ENCODE measurements at places on chromosomes 4 and X.

DNA sequence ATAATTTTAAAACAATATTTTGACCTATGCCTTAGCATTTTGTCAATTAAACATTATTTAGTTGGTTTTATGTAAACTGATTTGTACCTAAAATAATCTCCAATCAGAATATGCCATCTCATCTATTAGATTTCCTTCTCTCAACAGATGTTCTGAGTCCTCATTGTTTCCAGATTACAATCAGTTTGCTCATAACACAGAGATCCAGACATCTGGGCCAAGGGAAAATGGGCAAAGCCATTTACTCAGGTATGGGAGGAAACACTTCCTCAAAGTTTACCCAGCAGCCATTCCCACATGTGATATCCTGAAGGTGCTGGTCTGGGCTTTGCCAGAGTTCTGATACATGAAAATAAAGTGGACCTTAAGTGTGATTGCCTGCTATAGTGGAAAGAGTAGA lies 217.9 kb upstream of the GPC4 start:
- no peak for DNase-seq

GRCh38 chrX:105173071-105173470 lies 47.4 kb downstream of the TEX13A start:
- no peak for DNase-seq

GRCh38 chr4:38519666-38520065 lies 144.3 kb upstream of the KLF3 start:
- no peak for DNase-seq

GRCh38 chr4:53714236-53715140 lies 123.2 kb upstream of the LNX1 start:
- DNase-seq, result no peak

DNA sequence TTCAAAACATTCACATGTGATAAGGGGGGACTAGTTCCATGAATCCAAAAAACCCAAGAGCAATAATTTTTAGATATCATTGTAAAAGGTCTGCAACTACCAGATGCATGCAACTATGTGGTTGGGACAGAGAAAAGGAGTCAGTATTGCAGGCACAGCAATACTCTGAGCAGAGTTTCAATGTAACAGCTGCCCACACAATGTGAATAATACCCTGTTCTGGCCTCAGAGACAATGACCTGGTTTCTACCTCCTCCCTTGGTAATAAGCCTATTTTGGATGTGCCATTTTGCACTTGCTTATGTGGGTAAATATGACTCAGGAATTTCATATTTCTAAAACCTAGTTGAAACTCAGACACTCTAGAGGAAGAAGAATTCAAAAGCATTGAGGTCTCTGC lies 194.8 kb upstream of the RASGEF1B start:
- no peak for DNase-seq

GRCh38 chrX:105876658-105877057 lies 54.3 kb downstream of the NRK start:
- DNase-seq, result no peak

GRCh38 chrX:24002792-24003191 lies 24.2 kb downstream of the KLHL15 start:
- DNase-seq, result no peak

DNA sequence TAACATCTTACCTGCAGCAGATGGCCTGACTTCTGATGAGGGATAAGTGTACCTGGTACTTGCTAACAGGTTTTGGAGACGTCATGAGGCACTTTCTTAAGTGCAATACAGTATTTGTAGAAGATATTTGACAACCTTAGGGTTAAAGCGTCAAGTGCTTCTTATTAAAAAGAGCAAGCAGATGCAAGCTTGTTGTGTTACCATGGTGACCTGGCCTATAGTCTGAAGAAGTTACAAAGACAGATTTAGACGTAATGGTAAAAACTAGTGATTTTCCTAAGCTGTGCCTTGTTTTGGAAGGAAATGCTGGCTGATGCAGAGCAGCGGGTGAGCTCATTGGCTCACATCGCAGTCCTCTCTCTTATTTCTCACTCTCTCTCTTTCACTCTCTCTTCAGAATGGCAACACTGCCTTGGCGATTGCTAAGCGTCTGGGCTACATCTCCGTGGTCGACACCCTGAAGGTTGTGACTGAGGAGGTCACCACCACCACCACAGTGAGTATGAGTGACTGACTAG lies 243.6 kb downstream of the ANK2 start:
- no peak for DNase-seq

- DNase-seq, result no peak
Measured at GRCh38 chr4:119233750-119234149, 21.2 kb downstream of the USP53 start.

GRCh38 chrX:108159028-108159670 lies 67.6 kb downstream of the ATG4A start:
- no peak for DNase-seq

DNA sequence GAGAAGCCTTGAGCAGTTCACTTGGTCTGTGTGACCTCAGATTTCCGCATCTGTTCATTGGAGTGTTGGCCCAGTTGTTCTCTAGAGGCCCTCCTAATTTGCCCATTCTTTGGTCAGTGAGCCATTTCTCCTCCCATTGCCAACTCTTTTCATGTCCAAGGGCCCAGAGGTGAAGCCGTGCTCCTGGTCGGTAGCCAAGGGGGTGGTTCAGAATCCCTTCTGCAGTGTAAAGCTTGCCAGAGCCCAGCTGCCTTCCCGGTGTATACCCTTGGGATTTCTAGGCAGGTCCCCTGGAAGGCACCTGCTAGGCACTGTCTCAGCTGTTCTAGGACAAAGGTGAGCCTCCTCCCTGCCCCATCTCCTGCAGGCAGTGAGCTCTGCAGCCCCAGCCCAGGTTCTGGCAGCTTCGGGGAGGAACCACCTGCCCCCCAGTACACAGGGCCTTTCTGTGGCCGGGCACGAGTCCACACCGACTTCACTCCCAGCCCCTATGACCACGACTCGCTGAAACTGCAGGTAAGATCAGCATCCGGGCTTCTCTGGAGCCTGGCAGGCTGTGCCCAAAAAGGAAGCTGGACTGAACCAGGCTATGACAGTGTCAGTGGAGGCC lies 12.3 kb downstream of the SASH3 start:
- DNase-seq, result no peak

GRCh38 chr4:168993714-168994510 lies 16.1 kb downstream of the CBR4 start:
- DNase-seq, result no peak

GRCh38 chr4:107292979-107293378 lies 256.9 kb upstream of the DKK2 start:
- DNase-seq, result no peak

- DNase-seq, result no peak
Measured at GRCh38 chrX:65926095-65927019, 113.5 kb downstream of the VSIG4 start.

- DNase-seq, result no peak
Measured at GRCh38 chr4:159719531-159719930, 616.7 kb downstream of the RAPGEF2 start.

- no peak for DNase-seq
Measured at GRCh38 chrX:129723511-129723910, 15.3 kb upstream of the XPNPEP2 start.

DNA sequence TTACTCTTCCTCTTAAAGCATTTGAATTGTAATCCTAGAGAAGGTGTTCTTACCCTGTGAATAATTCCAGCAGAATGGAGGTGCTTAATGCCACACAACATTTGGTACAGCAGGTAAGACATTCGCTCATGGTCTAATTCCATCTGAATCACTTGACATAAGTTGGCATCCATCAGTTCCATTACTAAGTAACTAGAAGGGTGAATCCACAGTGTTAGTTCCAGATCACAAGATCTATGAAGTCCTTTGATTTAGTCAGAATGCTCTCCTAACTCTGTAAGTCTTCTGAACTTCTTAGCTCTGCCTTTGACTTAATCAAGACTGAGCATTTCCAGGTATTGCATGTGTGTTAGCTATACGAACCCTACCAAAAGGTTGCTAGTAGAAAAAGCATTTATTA lies 258.0 kb downstream of the MAPK10 start:
- DNase-seq, result no peak

- no peak for DNase-seq
Measured at GRCh38 chr4:113641025-113641431, 120.5 kb downstream of the CAMK2D start.

DNA sequence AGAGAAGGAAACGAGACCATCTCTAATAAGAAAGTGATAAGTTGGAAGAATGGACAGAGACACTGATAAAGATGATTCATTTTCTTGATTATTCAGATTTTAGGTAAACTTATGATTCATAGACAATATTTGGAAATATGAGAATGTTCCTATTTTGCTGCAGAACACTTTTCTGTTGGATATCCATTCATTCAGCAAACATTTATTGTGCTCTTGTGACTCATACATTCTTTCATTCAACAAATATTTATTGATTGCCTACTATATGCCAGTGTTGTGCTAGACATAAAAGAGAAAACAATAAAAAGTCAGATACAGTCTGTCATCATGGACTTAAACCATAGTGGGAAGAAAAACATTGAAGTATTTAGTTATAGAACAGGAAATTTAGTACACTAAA lies 1232.0 kb downstream of the STIM2 start:
- DNase-seq, result no peak

DNA sequence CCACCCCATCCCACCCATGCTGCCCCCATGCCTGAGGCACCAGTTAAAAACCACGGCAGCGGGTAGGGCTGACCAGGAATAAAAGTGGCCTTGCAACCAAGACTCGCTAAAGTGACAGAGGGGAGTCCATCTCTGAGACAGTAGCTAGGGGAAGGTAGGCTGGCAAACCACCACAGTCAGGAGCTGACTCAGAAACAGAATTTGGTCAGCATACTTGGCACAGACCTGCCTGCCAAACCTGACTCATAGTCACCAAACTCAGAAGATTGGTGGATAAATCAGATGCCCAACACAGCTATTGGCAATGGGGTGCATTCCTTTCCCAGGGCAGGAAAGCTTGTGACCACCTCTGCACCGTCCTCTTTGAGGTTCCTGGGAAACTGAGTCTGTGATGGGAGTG lies 193.8 kb downstream of the BCOR start:
- DNase-seq, result no peak

GRCh38 chr4:3640587-3640962 lies 108.4 kb upstream of the LRPAP1 start:
- no peak for DNase-seq

- no peak for DNase-seq
Measured at GRCh38 chr4:156374069-156374468, 420.4 kb upstream of the CTSO start.

- no peak for DNase-seq
Measured at GRCh38 chr4:41670982-41671381, 77.5 kb downstream of the PHOX2B start.

DNA sequence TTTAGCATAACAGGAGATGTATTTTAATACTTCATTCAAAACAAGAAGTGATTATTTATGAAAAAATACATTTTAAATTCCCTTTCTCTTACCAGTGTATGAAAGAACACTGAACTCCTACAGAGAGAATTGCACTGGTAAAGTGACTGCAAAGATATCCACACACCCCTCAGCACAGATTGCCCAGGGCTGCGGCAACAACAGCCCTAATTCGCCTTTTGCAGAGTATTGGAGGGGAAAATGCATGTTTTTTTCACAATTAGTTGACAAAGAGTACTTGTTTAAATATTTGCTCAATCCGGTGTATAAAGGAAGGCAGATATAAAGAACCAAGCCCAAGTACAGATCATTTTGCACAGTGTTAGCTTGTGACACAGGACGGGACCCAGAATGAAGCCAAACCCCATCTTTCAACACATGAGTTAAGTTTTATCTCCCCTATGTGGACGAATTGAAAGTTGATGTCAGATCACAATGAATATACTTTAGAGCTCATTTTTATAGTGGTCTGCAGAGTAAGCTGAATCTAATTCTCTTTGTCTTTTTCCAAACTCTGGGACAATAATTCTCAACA lies 551.4 kb upstream of the IGFBP7 start:
- DNase-seq, result no peak

GRCh38 chrX:134186362-134187121 lies 50.4 kb upstream of the CCDC160 start:
- DNase-seq, result no peak

DNA sequence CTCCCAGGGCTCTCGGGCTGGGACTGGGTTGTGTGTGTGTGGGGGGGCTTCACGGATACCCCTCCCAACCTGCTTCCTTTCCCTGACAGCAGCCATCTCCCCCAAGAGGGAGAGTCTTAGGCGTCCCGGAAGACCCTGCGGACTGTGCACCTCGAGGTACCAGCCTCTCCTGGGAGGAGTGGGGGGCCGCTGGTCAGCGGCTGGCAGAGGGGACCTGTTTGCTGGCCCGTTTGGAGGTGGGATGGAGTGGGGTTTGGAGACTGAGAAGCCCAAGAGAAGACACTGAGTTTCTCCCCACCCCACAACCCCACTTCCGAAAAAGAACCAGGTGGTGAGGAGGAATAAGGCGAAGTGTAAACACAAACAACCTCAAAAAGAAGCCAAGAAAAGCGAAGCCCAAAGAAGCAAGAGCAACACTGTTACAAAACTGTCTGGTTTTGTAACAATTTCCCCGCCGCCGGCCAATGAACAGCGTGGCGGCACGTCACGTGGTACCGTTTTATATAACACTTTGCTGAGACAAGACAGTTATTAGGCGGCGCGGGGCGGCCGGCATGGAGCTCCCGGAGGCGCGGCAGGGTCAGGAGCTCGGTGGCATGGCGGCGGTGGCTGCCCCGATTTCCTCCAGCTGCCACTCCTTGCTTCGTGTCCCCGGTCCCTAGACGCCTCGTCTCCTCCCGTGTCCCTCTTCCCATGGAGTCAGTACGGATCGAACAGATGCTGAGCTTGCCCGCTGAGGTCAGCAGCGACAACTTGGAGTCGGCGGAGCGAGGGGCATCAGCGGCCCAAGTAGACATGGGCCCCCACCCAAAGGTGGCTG lies at the start of gene LONRF3:
Gene LONRF3, plus strand, starts transcription at position 531 of the 820 bp plus-strand sequence. Its CDS starts 163 bp downstream, at position 694.
- peak; percentile 39 for DNase-seq

DNA sequence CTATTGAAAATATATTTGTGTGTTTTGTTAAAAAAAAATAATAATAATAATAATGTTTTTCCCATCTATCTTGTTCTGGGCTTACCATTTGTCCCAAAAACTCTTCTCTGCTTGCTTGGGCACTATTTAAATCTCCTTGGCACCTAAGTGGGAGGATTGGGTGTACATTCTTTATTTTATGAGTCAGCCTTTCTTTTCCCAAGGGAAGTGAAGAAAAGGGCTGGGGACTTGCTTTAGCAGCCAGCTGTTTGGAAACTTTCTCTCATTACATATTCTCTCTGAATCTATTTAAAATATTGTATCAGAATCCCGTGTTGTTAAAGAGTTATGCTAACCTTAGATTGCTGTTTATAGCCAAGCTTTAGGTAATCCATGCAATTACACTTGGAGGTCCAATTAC lies 2332.4 kb downstream of the ARAP2 start:
- no peak for DNase-seq

DNA sequence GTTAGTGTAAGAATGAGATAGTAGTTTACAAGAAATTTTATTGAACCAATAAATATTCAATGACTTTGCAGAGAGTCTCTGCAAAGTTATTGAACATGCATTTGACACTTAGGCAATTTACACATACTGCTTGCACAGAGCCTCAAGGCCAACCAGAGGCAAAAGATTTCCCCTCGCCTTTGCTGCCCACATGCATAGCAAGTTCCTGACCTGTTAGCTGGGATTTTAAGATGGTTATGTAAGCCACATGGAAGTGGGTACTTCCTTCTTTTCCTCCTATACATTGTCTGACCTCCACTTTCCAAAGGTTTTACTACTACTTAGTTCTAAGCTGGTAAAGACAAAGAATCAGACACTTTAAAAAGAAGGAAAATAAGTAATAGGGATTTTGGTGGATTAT lies 430.1 kb upstream of the FRG1 start:
- DNase-seq, result no peak

GRCh38 chr4:88320780-88321373 lies 36.5 kb upstream of the PPM1K start:
- DNase-seq, result no peak

GRCh38 chrX:103586314-103586646 lies 965 bp downstream of the TCEAL4 start:
- DNase-seq, result no peak

- no peak for DNase-seq
Measured at GRCh38 chr4:4492161-4492847, 49.5 kb downstream of the STX18 start.

All from stimulated activated CD8-positive, alpha-beta memory T cell treated with anti-CD3 and anti-CD28 coated beads, Interleukin-7, amount 100 ng/mL, for 1 hour (primary cell).